ENCODE measurements at places on chromosomes 7 and 10.

GRCh38 chr10:74233281-74233680 lies 82.3 kb downstream of the ADK start:
- DNase-seq: no peak

DNA sequence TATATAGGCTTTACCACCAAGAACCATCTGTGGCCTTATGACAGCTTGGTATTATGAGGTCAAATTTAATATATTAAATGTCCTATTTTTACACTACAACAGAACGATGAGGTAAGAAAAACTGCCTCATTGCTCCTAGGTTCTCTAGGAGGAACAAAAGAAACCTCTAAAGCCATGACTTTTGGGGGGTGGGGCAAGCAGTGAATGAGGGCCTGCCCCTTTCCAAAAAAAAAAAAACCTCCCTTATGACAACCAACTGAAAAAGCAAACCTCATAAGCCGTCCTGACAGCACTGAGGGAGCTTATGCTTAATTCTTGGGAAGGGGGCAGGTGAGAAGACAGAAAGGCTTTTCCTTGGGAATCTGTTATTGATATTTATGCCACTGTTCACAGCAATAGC lies 116.6 kb downstream of the KMT2E start:
- no peak for DNase-seq

GRCh38 chr10:95266674-95267095 lies 24.1 kb downstream of the PDLIM1 start:
- DNase-seq: peak; percentile 92

- DNase-seq: no peak
Observed at GRCh38 chr7:151349507-151349853, 7.9 kb downstream of the NUB1 start.

DNA sequence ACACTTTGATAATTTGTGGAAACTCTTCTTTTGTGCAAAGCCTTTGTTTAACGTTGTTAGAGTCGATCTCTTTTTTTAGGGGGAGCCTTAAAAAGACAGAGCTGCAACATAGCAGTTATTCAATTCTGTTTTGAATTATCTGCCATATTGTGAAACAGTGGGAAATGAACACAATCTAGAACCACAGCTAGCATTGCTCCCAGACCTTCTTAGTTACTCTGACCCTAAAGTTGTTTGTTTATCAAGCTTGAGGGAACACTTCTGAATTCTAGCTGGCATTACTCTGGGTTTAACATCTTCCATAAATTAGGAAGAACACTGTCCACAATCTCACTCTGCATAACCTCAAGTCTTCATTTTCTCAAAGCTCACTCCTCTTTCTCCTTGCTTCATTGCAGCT lies 217.7 kb downstream of the PRKG1 start:
- no peak for DNase-seq

GRCh38 chr7:4838626-4839334 lies 23.1 kb downstream of the PAPOLB start:
- no peak for DNase-seq

GRCh38 chr7:86282014-86282682 lies 361.6 kb upstream of the GRM3 start:
- DNase-seq: no peak

DNA sequence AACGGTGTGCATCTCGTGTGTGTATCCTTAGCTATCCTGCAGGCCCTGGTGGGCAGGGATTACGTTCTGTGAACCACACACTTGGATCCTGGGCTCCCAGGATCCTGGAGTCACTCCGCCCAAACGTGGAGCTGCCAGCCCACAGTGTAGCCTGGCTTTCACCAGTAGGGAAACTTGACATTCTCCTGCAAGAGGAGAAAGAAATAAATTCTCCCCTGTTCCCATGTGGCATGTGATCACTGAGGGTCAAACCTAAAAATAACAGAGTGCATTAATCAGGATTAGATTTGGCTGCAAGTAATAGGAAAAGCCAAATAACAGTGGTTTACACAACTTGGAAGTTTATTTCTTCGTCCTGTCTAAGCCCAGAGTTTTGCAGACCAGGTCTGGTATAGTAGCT lies 32.3 kb downstream of the PALD1 start:
- DNase-seq: no peak

GRCh38 chr10:77896058-77896457 lies 30.5 kb downstream of the DLG5 start:
- no peak for DNase-seq

GRCh38 chr10:103818765-103819374 lies 36.5 kb downstream of the SH3PXD2A start:
- no peak for DNase-seq

GRCh38 chr7:157854066-157854891 lies 517.5 kb downstream of the DNAJB6 start:
- no peak for DNase-seq

- DNase-seq: peak; percentile 64
Observed at GRCh38 chr10:102624751-102625645, 19.3 kb upstream of the TRIM8 start.

DNA sequence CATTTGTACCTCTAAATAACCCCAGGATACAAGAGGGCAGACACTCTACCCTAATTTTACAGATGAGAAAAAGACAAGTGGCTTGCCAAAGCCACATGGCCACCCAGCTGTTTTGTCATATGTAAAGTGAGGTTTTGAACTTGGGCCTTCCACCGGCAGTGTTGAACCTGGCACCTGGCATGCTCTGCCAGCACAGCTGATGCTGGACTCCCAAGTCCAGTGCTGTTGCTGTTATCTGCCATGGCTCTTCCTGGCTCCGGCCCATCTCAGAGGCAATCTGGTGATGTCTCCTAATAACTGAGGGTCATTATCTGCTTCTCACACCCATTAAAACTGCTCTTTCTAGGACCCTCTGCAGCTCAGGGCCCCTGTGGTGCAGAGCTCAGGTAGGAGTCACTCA lies 25.0 kb downstream of the BCCIP start:
- no peak for DNase-seq

DNA sequence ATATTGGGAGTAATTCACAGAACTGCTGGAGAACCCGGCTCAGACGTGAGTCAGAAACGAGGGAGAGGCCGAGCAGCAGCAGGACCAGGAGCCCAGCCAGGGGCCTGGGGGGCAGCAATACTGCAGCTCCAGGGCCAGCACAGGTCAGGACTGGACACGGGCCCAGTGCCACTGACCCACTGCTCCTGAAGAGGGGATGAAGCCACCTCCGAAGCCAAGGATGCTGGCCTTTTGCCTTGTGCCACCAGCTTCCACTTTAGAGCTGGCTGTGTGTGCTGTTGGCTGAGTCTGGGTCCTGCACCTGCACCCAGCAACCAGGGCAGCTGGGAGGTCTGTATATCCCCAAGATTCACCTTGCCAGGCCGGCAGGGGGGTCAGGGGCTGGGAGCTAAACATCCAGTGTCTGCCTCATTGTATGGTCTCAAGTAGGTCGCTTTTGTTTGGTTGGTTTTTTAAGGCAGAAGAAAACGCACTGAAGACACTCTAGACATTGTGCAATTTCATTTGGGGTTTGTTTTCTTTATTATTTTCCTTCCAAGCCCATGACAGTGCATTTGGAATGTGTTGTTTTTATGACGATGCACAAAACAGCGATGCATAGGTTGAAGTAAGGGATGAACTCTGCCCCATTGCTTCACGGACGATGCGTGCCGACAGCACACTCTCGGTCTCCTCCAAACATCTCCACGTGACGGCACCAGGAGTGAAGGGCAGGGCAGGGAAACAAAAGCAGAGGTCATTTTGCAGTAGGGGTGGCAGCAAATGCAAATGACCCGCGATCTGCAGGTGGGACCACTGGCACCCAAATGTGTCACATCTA lies 27.7 kb upstream of the INSIG1 start:
- DNase-seq: peak; percentile 92

DNA sequence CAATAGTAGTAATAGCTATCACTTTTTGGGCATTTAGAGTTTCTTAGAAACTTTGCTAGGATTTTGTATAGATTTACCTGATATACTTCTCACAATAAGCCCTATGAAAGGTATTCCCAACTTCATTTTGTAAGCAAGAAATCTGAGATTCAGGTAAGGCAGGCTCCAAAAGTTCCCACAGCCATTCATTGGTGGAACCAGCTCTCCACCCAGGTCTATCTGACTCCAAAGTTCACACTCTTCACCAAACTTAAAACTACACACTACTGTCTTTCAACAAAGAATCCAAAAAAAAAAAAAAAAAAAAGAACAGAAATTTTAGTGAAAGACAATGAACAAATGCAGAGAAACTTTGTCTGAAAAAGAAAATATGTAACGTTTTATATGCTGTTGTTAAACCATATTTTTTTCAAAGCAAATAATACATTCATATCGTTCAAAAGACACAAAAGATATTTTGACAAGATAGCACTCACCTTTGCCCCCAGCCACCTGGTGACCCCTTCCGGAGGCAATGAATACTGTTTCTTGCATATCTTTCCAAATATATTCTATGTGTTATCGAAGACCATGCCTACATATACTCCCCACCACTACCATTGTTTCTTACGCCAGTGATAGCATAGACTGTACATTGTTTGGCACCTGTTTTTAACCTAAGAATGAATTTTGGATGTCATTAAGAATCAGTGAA lies 108.2 kb downstream of the C1GALT1 start:
- no peak for DNase-seq

GRCh38 chr10:99534939-99535763 lies 2.4 kb downstream of the NKX2-3 start:
- DNase-seq: no peak

GRCh38 chr7:2754912-2755311 lies 66.9 kb downstream of the AMZ1 start:
- no peak for DNase-seq

GRCh38 chr10:45446858-45447257 lies 72.8 kb downstream of the ALOX5 start:
- no peak for DNase-seq

GRCh38 chr7:54390565-54390964 lies 151.6 kb upstream of the VSTM2A start:
- DNase-seq: no peak

GRCh38 chr7:55104712-55105433 lies 86.1 kb downstream of the EGFR start:
- no peak for DNase-seq

DNA sequence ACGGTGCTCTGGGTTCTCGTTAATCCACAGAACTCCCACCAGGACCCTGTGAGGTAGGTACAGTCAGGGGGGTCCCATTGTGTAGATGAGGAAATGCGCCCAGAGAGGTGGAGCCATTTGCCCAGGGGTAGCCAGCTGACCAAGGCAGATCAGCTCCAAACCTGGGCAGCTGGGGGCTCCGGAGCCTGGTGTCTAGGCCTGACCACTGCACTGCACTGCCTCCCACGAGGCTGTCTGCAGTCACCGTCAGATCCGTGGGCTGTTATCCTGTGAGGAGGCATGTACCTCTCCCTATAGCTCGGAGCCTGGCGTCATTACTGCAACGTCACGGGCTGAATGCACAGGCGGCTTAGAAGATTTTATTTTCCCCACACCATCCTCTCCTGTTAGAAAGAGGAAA lies 411.8 kb upstream of the FOXK1 start:
- no peak for DNase-seq

DNA sequence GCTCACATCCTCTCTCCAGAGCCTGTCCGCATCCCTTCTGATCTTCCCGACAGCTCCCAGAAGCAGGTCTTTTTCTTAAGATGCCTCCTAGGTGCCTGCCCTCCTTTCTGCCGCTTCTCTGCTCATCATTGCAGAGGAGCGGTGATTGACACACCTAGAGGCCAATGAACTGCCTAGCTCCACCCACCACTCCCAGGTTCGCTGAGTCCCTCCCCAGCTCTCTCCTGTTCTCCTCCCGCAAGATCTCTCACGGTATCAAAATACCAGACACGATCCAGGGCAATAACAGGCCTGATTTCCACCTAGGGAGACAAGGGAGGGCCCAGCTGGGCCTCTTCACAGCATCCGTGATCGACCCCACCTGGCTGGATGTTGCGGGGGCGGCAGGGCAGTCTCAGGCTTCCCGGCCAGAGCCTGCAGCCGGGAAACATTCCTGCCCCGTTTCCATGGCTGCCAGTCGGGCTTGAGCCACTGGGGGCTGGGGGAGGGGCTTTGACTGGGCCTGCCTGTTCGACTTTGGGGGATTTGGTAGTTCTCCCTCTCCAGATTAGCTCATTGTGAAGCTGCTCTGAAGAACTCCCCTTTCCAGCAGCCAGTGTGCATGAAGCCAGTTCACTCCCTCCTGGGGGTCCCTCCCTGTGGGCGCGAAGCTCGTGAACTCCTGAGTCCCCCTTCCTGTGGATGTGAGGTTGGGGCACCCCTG lies 373.5 kb downstream of the RPS24 start:
- DNase-seq: peak; percentile 77

DNA sequence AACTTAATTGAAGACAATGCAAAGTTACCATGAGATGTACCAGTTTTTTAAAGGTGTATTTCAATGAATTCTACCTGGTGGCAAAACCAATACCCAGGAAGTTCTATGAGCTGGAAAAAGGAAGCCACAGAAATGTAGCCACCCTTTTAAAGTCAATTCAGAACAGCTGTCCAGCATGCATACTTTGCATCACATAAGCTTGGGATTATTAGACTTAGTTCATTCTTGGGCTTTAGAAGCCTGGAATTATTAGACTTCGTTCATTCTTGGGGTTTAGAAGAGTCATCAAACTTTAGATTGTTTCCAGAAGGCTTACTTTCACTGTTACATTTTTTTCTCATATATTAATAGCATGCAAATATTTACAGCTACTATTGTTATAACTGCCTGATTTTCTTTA lies 20.9 kb downstream of the SLC25A13 start:
- DNase-seq: no peak

- DNase-seq: no peak
Observed at GRCh38 chr10:74151879-74152722, 1.1 kb downstream of the ADK start.

DNA sequence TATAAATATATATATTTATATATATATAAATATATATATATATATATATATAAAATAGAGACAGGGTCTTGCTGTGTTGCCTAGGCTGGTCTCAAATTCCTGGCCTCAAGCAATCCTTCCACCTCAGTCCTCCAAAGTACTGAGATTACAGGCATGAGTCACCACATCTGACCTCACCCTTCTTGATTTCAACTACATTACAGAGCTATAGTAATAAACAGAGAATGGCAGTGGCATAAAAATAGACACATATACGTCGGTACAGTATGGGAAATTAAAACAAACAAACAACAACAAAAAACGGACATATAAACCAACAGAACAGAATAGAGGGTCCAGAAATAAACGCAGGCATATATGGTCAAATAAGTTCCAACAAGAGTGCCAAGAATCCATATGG lies 77.6 kb upstream of the PPP1R3A start:
- no peak for DNase-seq

DNA sequence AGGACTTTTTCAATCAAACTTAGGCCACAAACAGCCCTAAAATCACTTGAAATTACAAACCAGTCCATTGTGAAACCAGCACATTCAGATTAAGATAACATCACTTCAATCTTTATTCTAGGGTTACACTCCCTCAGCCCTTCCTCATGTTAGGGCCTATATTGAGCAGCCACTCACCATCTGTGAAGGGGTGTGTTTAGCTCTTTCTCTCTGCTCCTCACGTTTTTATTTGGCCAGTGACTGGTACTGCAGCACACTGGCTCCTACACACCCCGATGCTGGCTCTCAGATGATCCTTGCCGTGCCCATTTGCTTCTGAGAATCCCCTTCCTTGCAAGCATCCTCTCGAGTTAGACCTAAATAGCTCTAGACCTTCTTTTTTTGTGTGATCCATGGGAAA lies 604.5 kb downstream of the INHBA start:
- DNase-seq: no peak

GRCh38 chr7:87328281-87328680 lies 17.2 kb upstream of the CROT start:
- peak; percentile 57 for DNase-seq
